CD4-positive, alpha-beta T cell treated with Interleukin-15 for 4 hours (primary cell): ENCODE measurements at places on chromosomes 4 and X.

- DNase-seq = peak; percentile 23
Measured at GRCh38 chr4:74189331-74190043, 31.6 kb downstream of the MTHFD2L start.

GRCh38 chr4:44996276-44996845 is 270.0 kb upstream of the GNPDA2 start:
- DNase-seq = no peak

- DNase-seq = no peak
Measured at GRCh38 chrX:13507893-13508292, 61.5 kb upstream of the EGFL6 start.

- peak; percentile 58 for DNase-seq
Measured at GRCh38 chr4:112288455-112288854, 2.8 kb upstream of the TIFA start.

DNA sequence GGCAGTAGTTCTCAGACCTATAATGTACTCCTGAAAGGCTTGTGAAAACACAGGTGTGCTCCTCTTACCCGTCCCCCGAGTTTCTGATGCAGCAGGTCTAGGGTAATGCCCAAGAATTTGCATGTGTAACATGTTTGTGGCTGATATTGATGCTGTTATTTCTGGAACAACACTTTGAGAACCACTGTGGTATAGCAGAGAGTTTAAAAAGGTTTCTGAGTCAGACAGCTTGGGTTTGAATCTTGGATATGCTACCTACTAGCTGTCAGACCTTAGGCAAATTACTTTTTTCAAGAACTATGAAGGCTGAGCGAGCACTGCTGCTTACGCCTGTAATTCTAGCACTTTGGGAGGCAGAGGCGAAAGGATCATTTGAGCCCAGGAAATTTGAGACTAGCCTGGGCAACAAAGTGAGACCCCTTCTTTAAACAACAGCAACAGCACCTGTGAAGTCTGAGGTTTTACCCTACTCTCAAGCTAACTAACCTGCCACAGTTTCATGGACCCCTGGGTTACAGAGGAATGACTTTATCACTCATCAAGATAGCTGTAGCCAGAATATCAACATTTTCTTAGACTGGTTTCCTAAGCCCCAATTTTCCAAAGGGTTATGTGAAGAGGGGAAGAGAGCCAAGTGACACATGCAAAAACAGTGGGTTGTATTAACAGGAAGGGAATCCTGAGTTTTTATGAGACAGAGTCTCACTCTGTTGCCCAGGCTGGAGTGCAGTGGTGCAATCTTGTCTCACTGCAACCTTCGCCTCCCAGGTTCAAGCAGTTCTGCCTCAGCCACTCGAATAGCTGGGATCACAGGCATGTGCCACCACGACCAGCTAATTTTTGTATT is 5.1 kb downstream of the AFF1 start:
- DNase-seq = peak; percentile 56

DNA sequence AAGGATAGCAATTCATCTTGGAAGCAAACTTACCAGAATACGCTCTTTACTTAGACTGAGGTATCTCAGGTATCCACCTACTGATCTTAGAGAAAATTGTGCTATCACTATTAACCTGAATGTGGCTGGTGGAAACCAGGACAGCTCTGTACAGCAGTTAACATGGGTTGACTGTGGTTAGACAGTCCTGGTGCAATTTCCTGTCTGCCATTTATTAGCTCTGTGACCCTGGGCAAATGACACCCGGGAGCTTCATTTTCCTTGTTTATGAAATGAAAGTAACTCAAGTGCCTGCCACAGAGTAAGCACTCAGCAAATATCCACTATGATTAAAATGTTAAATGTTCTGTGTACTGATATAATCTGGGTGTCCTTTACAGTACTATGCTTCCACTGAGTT is 60.0 kb downstream of the SMC1A start:
- no peak for DNase-seq

- DNase-seq = no peak
Measured at GRCh38 chr4:157423526-157424020, 203.0 kb downstream of the GRIA2 start.
